Uterus (tissue), 4 donors: ENCODE measurements at places on chromosomes 7 and 10. TPM values are rescaled to one million over a fixed set of nuclear protein-coding genes. Genes with fewer than 3 reads are reported as not detected.

The TPST1 gene
- 43.2 TPM for total RNA-seq

The TMUB1 gene
- 32.8 TPM for total RNA-seq

The EPO gene
- not detected for total RNA-seq

The NPTX2 gene
- 4.1 TPM for total RNA-seq

The GPR85 gene
- total RNA-seq, result 1.0 TPM

The DHX32 gene
- total RNA-seq, result 13.5 TPM

The PVRIG gene
- 0.21 TPM for total RNA-seq

The EBF3 gene
- total RNA-seq, result 2.1 TPM

The PHKG1 gene
- 4.7 TPM for total RNA-seq

The ZNF92 gene
- total RNA-seq, result 3.8 TPM

The HHEX gene
- 6.1 TPM for total RNA-seq

The RPA3 gene
- total RNA-seq, result 5.3 TPM

The ERVW-1 gene
- total RNA-seq, result not detected

The ACHE gene
- 10.7 TPM for total RNA-seq

The SERPINE1 gene
- 9.1 TPM for total RNA-seq

The CCDC7 gene
- total RNA-seq, result 34.1 TPM

The CTTNBP2 gene
- total RNA-seq, result 87.9 TPM

The HOXA1 gene
- total RNA-seq, result 1.3 TPM

The ODAD2 gene
- total RNA-seq, result 2.9 TPM

The TMEM176A gene
- 7.7 TPM for total RNA-seq

The OR6V1 gene
- total RNA-seq, result not detected

The VWDE gene
- total RNA-seq, result 23.2 TPM

The CNNM1 gene
- total RNA-seq, result not detected

The SLC26A3 gene
- total RNA-seq, result 0.77 TPM

The RBM20 gene
- 2.8 TPM for total RNA-seq

The HYAL4 gene
- not detected for total RNA-seq

The CLDN4 gene
- total RNA-seq, result 55.7 TPM

The CDHR3 gene
- 7.9 TPM for total RNA-seq

The PNPLA8 gene
- 39.4 TPM for total RNA-seq

The SPDYE2 gene
- total RNA-seq, result not detected

The REEP3 gene
- total RNA-seq, result 43.0 TPM

The RARRES2 gene
- total RNA-seq, result 536 TPM

The SLC35G1 gene
- total RNA-seq, result 2.8 TPM

The DOCK1 gene
- total RNA-seq, result 15.6 TPM

The WNT2 gene
- total RNA-seq, result 1.5 TPM

The CD36 gene
- total RNA-seq, result 186 TPM

The DUSP5 gene
- total RNA-seq, result 16.4 TPM

The FOXI2 gene
- not detected for total RNA-seq

The CCDC3 gene
- 40.6 TPM for total RNA-seq

The ABCA13 gene
- 1.0 TPM for total RNA-seq

The PLPP4 gene
- 0.55 TPM for total RNA-seq

The SH2D4B gene
- total RNA-seq, result 0.40 TPM

The TUBAL3 gene
- total RNA-seq, result not detected

The OR6B1 gene
- total RNA-seq, result not detected

The ARHGAP22 gene
- 3.0 TPM for total RNA-seq

The DNAJC12 gene
- total RNA-seq, result 0.77 TPM
